GM20000 (cell line): ENCODE measurements at places on chromosomes 11 and 22.

- no peak for DNase-seq
Measured at GRCh38 chr11:31657091-31657490, 147.5 kb downstream of the ELP4 start.

DNA sequence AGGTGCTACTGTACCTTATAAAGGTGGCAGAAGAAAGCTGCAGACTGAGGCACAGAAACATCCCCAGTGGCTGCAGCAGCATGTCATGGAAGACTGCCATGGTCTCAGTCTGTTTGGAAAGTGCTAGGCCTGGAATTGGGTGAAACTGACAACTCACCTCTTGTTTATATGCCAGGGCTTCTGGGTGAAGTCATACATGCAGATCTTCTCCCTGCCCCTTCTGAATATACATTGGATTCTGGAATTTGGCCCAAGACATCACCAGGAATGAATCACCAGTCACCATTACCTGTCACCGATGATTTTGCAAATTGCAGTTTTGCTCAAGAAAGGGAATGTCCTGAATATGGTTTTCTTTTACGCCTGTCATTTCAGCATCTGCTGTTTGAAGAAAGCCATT is at the start of gene PLET1:
TSS of gene PLET1 (minus strand) at position 371 of the 400 bp plus-strand sequence. CDS start at position 100, 271 bp downstream.
- no peak for DNase-seq

DNA sequence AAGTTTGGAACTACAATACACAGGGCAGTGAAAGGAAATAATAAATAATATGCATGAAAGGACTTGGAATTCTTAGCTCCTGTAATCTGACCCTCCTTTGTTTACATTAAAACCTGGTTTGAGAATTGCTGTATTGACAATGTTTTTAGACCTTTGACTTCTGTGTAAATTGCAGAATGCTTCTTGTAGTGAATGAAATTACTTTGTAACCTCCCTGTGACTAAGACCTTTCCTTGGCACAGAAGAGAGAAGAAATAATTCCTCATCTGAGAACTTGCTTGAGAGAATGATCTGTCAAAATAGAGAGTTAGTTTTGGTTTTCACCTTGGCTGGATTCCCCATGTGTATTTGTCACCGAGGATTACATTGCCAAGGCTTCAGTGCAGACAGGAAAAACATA is 640.0 kb upstream of the ANO5 start:
- no peak for DNase-seq

DNA sequence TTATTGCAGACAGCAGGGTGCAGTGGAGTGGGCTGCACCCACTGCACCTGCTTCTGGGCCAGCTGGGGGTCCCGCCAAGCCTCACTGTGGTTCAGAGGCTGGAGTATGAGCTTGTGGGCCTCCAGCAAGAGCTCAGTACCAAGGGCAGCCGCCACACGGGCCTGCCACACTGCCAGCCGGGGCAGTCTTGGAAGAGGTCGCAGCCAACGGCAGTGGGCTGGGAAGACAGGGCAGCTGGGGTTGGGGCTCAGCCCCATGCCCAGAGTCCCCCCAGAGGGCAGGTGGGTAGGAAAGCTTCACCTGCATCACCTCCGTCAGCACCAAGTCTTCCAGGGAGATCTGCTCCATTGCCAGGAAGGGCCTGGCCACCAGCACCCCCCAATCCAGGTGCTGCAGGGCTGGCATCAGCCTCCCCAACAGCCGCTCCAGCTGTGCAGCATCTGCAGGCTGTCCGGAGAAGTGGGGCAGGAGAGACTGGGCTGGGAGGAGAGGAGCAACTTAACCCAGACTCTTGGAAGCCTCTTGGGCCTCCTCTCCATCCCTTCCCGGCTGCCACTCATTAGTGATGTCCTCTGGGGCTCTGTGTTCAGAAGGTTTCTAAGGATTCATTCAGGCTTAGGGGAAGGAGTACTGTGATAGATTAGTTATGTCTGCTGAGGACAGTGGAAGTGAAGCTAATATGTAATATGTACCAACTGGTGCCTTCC is 1.1 kb upstream of the GSTT4 start:
- DNase-seq: peak; percentile 6

GRCh38 chr11:65243797-65244196 is 18.0 kb upstream of the POLA2 start:
- no peak for DNase-seq

- DNase-seq: no peak
Measured at GRCh38 chr11:60801194-60801593, 16.1 kb downstream of the MS4A10 start.

- DNase-seq: no peak
Measured at GRCh38 chr22:28051091-28051786, 132.2 kb upstream of the PITPNB start.

GRCh38 chr22:28379951-28380350 is 299.7 kb downstream of the TTC28 start:
- no peak for DNase-seq

DNA sequence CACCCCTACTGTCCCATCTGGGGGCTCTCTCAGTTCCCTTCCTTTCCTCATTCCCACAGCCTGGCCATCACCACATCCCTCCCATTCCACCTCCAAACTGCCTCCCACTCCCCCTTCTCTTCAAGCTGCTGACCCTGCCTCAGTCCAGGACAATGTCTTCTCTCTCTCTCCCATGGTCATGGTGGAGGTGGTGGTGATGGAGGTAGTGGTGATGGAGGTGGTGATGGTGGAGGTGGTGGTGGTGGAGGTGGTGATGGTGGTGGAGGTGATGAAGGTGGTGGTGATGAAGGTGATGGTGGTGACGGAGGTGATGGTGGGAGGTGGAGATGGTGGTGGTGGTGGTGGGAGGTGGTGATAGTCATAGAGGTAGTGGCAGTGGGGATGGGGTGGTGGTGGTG is 87.0 kb downstream of the MPPED1 start:
- no peak for DNase-seq

GRCh38 chr11:19646921-19647320 is 65.7 kb upstream of the NAV2 start:
- DNase-seq: no peak

- peak; percentile 64 for DNase-seq
Measured at GRCh38 chr11:111429066-111429506, 50.0 kb upstream of the POU2AF1 start.
